Upper lobe of right lung (tissue), 1 donor: ENCODE measurements at places on chromosomes 16 and 17. TPM values are rescaled to one million over a fixed set of nuclear protein-coding genes. Genes with fewer than 3 reads are reported as not detected.

- H3K27me3 ChIP-seq: peaks cover 4% of the 10 kb centered on the region
- no peaks in the 10 kb centered on the region for H3K36me3 ChIP-seq
- H3K4me3 ChIP-seq: no peak overlapping the region
- H3K4me1 ChIP-seq: no peaks in the 10 kb centered on the region
- no peak overlapping the region for H3K27ac ChIP-seq
- DNase-seq: no peak
Observed at GRCh38 chr16:82589407-82589806, 37.4 kb upstream of the CDH13 start.

DNA sequence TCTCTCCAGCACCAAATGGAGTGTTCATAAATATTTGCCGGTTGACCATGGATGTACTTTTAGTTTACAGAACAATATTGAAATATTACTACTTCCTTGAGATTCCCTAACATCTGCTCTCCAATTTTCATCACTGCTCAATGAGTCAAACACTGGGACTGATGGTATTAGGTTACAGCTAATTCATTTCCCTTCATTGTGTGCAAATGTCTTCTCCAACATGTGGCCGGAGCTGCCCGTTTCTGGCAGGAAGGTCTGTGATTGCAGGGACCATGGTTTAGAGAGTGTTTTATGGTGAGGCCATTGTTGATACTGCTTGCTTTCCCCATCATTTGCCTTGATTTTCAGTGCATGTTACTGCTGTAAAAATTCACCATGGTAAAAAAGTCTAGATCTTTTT is 209.3 kb downstream of the HS3ST3B1 start:
- H3K27ac ChIP-seq: no peak overlapping the region
- no peaks in the 10 kb centered on the region for H3K4me1 ChIP-seq
- DNase-seq: no peak
- no peaks in the 10 kb centered on the region for H3K36me3 ChIP-seq

- H3K27me3 ChIP-seq: no peaks in the 10 kb centered on the region
- DNase-seq: no peak
- no peak overlapping the region for H3K27ac ChIP-seq
- H3K4me1 ChIP-seq: no peaks in the 10 kb centered on the region
- no peaks in the 10 kb centered on the region for H3K36me3 ChIP-seq
Observed at GRCh38 chr16:5415123-5415522, 317.5 kb upstream of the EEF2KMT start.

DNA sequence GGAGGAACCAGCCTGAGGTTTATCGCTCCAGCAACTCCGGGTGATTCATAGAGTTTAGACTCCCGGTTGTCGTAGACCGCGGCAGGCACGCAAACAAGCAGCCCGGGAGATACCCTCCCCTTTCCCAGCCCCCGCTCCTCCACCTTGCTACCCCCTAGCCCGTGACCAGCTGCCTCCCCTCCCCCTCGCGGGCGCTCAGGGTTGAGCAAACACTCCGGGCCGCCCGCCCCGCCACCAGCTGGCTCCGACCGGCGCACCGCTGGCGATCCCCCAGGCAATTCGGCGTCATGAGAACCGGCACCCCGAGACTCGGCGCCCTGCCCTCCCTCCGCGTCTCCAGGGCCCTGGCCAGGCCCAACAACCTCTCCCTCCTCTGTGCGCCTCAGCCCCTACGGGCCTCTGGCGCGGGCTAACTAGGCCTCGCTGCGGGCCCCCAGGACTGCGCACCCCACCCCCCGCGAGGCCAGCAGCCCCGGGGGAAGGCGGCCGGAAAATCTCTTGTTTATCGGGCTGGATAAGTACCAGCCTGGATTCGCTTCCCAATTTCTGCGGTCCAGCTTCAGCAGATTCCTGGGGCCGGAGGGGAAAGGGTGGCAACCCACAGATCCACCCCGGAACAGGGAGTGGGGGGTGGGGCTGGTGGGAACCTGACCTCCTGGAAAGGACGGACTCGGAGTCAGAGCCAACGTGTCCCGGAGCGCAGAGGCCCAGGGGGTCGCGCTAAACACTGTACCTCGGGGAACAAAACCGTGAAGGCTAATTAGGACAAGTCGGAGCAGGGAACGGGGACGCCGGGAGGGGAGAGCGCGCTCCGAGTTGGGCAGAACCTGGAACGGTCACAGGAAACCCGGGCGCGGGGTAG is 951 bp upstream of the GPRC5C start:
- H3K4me1 ChIP-seq: peaks cover 17% of the 10 kb centered on the region
- peaks cover 23% of the 10 kb centered on the region for H3K27me3 ChIP-seq
- H3K27ac ChIP-seq: peak overlapping the region; percentile 95
- DNase-seq: peak; percentile 96

GRCh38 chr17:44587339-44587738 is 30.1 kb downstream of the FZD2 start:
- no peaks in the 10 kb centered on the region for H3K36me3 ChIP-seq
- H3K4me1 ChIP-seq: peaks cover 7% of the 10 kb centered on the region
- peak; percentile 66 for DNase-seq
- peak overlapping the region; percentile 55 for H3K27ac ChIP-seq
- no peaks in the 10 kb centered on the region for H3K27me3 ChIP-seq

GRCh38 chr17:72358465-72358864 is 237.6 kb downstream of the SOX9 start:
- H3K27me3 ChIP-seq: no peaks in the 10 kb centered on the region
- H3K4me1 ChIP-seq: no peaks in the 10 kb centered on the region
- DNase-seq: no peak
- H3K4me3 ChIP-seq: no peak overlapping the region
- H3K36me3 ChIP-seq: no peaks in the 10 kb centered on the region

DNA sequence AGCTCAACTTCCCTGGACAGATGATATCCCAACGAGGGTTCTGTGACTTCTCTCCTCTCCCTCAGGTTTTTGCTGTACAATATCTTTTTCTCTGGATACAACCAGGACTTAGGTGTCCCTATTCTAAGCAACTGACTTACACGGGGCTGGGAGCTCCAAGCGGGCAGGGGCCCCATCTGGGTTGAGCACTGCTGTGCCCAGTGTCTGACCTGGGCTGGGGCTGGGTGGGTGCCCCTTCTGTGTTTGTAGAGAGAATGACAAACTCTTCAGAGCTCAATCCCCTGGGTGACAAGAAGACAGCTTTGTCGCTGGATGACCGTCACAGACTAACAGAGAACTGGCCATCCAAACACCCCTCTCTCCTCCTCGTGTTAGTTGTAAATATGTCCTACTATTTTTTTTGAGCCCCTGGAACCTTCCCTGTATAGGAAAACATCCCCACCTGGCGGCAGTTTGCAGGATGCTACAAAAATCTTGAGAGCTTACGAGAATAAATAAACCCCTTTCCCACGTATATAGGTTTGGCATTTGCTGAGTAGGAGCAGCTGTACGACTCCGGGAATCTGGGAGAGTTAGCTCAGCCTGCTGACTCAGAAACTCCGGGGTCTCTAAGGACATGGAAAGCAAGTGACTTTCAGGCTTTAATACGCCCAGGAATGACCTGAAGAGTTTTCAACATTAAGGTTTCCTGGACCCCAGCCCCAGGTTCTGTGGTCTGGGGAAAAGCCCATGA is 23.7 kb upstream of the RCVRN start:
- no peaks in the 10 kb centered on the region for H3K36me3 ChIP-seq
- H3K27ac ChIP-seq: no peak overlapping the region
- H3K4me3 ChIP-seq: no peak overlapping the region
- no peaks in the 10 kb centered on the region for H3K4me1 ChIP-seq
- no peaks in the 10 kb centered on the region for H3K27me3 ChIP-seq

GRCh38 chr16:56371660-56371937 is 53.7 kb downstream of the AMFR start:
- H3K4me3 ChIP-seq: no peak overlapping the region
- H3K4me1 ChIP-seq: peaks cover 8% of the 10 kb centered on the region
- DNase-seq: no peak
- peaks cover 34% of the 10 kb centered on the region for H3K36me3 ChIP-seq
- no peaks in the 10 kb centered on the region for H3K27me3 ChIP-seq

DNA sequence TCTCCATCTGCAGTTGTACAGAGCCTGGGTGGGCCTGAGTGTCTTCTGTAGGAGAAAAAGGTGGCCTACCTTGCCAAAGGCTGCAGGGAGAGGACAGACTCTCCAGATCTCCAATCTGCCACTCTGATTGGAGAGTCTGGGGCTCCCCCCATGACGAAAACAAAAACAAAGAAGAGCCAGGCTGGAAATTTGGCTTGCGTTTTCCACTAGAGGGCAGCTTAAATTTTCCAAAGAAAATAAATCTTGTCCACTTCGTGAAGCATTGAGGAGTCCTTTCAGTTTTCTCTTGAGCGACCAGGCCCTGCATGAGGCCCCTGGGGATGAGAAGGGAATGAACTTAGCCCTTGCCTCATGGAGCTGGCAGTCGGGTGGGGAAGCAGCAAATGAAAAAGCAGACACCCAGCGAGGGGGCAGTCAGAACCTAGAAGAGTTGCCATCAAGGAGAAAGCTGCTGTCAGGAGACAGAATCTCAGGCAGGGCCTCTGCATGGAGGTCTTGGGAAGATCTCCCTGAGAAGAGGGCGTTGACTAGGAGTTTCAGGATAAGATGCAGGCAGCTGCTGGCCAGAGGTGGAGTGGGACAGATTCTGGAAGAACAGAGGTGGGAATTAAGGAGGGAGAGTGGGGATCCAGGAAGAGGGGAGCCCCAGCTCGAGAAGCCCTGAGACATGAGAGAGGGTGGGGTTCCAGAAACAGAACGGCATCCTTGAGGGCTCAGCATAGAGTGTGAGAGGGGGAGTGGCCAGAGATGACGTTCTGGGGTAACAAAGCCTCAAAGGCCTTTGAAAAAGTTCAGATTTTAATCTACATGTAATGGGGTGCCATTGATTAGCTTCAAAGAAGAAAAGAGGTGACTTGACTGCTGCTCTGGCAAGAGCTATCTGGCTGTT is 8.4 kb upstream of the SHCBP1 start:
- H3K4me3 ChIP-seq: no peak overlapping the region
- no peaks in the 10 kb centered on the region for H3K4me1 ChIP-seq
- DNase-seq: no peak
- no peaks in the 10 kb centered on the region for H3K36me3 ChIP-seq
- no peak overlapping the region for H3K27ac ChIP-seq
- no peaks in the 10 kb centered on the region for H3K27me3 ChIP-seq

DNA sequence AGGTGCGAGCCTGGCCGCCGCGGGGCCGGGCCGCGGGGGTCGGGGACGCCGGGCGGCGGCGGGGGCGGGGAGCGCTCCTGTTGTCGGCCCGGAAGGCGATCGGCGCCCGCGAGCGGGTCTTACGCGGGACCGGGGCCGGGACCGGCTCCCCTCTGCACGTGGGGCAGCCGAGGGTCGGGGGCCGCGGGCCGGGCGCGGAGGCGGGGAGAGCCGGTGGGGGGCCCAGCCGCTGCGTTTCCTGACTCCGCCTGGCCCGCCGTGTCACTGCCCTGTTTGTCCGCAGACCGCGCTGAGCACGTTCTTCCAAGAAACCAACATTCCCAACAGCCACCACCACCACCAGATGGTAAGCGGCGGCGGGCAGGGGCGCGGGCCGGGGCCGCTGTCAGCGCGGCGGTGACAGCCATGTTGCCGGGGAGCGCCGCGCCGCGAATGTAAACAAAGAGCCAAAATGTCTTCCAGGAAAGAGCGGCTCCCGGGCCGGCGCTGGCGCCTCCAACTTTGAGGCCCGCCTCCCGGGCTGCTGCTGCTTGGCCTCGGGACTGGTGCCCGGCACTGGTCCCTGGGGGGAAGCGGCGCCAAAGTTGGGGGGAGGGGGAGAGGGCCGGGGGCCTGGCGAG is 586 bp downstream of the UBALD2 start:
- peak overlapping the region; percentile 93 for H3K27ac ChIP-seq
- peaks cover 16% of the 10 kb centered on the region for H3K36me3 ChIP-seq
- H3K4me1 ChIP-seq: peaks cover 66% of the 10 kb centered on the region
- DNase-seq: peak; percentile 84
- H3K4me3 ChIP-seq: peak overlapping the region; percentile 77

- H3K27ac ChIP-seq: no peak overlapping the region
- no peak overlapping the region for H3K4me3 ChIP-seq
- no peak for DNase-seq
- H3K4me1 ChIP-seq: peaks cover 26% of the 10 kb centered on the region
- H3K27me3 ChIP-seq: no peaks in the 10 kb centered on the region
Observed at GRCh38 chr17:78707016-78707415, 75.1 kb downstream of the CYTH1 start.

- no peak overlapping the region for H3K4me3 ChIP-seq
- H3K4me1 ChIP-seq: peaks cover 20% of the 10 kb centered on the region
- no peak for DNase-seq
Observed at GRCh38 chr17:19939993-19940721, 37.5 kb downstream of the AKAP10 start.

DNA sequence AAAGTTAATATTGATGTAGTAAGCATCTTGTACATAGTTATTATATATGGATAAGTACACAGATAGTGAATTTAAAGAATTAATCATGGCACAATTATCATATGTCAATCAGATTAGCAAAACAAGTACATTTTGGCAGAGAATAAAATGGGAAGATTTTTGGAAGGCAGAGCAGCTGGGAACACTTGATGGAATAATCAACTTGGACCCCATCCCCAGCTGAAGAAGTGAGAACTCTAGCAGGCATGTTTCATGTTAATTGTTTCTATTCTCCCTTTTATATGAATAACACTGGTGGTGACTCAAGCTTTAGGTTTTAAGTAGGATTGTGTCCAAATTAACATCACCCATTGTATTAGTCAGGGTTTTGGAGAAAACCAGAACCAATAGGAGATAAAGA is 198.7 kb downstream of the KCNJ2 start:
- H3K36me3 ChIP-seq: no peaks in the 10 kb centered on the region
- H3K27ac ChIP-seq: no peak overlapping the region
- H3K4me3 ChIP-seq: no peak overlapping the region

DNA sequence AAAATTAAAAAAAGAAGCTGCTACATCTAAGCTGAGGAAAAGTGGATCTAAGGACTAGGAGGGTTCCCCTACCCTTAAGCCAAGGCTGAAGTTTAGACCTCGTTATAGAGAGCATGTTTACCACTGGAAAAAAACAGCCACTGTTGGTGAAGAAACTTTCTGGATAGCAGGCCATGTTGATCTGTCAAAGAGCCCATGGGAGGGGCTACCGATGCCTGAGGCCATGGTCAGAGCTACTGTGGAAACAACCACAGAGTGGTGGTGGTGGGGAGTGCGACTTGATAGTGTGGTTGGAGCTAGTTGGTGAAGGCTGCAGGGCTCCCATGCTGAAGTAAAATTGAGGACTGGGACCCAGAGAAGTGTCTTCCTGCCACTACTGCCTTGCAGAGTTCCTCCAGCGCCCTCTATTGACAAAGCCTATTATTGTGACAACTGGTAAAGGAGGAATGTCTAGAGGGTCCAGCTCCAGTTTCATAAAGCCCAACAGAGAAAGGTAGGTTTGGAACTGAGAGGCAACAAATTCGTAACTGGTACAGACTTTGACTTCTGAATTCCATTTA is 12.7 kb upstream of the FAM20A start:
- no peak for DNase-seq
- no peak overlapping the region for H3K27ac ChIP-seq
- no peak overlapping the region for H3K4me3 ChIP-seq

The HCRT gene
- not detected for total RNA-seq

The MGAT5B gene
- 2.0 TPM for total RNA-seq

The CMTM2 gene
- total RNA-seq: 3.1 TPM

The CDK3 gene
- total RNA-seq: 9.6 TPM

The TUFM gene
- total RNA-seq: 134 TPM

The CHST6 gene
- total RNA-seq: 0.09 TPM

The RGS9 gene
- 8.7 TPM for total RNA-seq

The KREMEN2 gene
- not detected for total RNA-seq

The KRT25 gene
- total RNA-seq: not detected

The SPATA22 gene
- 0.75 TPM for total RNA-seq

The CDRT15L2 gene
- total RNA-seq: not detected

The NPIPA2 gene
- total RNA-seq: 5.9 TPM

The ARL17A gene
- 28.0 TPM for total RNA-seq
